Fibroblast of skin of scalp (primary cell): ENCODE measurements at places on chromosomes 16 and 17.
A peak's percentile ranks its signal among the peaks of the same experiment; 100 is the strongest.

- no peak for DNase-seq
Observed at GRCh38 chr17:75075597-75076336, 12.0 kb upstream of the SLC16A5 start.

- no peak for DNase-seq
Observed at GRCh38 chr17:66143657-66144282, 48.2 kb downstream of the CEP112 start.

- DNase-seq = peak; percentile 53
Observed at GRCh38 chr16:29994600-29995323, 655 bp downstream of the HIRIP3 start.

DNA sequence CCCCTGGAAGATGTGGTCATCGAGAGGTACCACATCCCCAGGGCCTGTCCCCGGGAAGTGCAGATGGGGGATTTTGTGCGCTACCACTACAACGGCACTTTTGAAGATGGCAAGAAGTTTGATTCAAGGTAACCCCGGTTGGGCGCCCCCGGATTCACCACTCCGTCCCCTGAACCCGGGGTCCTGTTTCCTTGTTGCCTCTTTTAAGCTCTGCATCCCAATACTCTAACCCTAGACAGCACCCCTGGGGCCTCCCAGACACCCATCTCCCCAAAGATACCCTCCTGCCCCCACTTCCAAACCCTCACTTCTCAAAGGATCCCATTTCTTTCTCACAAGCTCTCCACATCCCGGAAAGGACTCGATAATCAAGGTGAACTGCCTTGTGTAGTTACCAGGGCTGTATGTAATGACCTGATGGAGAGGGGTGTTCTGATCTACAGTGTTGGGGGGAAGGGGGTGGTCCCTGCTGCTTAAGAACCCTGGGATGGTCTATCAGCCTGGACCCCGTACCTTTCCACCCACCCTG is 412 bp downstream of the FKBP10 start:
- DNase-seq = no peak

- peak; percentile 100 for DNase-seq
Observed at GRCh38 chr16:30657866-30658730, at the start of gene FBRS. Gene FBRS, plus strand, starts transcription at chr16:30658431. Its CDS starts 1,088 bp downstream, at chr16:30659519.

DNA sequence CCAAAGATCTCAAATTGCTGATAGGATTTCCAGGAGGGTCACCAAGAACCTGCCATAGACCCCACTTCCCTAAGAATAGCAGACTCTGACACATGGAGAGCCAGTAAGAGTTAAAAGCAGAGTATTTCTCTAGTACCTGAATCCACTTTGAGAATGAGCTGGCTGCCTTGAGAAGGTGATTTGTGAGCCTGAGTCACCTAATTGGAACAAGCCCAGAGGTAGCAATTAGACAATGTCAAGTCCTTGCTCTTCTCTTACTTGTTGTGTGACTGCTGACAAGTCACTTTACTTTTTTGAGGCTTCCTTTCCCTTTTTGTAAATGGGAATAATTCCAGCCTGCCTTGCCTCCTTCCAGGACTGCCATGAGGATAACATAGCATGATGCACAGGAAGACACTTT is 76.1 kb upstream of the ASIC2 start:
- DNase-seq = no peak

DNA sequence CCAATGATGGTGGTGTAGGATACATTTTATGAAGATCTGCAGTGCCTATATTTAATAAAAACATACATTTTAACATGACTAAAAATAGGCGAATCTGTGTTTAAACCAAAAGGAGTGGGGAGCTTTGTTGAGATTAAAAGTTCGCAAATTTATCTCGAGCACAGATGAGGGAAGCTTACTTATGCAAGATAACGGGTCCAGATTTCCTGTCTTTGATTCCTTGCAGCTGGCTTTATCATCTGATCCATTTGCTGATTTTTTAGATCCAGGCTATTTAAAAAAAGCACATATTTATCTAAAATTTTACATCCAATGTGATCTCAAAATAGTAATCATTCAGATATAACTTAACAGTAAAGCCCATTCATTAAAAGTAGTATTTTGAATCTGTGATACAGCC is 57.0 kb upstream of the INTS2 start:
- no peak for DNase-seq

DNA sequence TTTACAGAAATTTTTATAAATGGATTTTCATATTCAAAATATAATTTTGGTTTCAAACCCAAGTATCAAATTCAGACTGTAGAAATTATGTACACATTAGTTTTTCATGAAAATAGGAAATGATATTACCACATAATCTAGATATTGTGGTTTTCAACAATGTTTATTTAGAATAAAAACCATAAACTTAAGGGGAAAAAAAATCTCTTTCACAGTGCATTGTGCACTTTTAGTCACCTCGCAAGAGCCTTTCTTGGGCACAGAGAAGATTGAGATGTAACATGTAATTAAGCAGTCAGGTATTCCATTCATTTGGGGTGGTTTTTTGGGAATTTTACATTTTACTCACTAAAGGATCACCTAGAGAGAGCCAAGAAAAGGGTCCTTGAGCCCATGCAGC is 104.0 kb downstream of the TANC2 start:
- peak; percentile 11 for DNase-seq

DNA sequence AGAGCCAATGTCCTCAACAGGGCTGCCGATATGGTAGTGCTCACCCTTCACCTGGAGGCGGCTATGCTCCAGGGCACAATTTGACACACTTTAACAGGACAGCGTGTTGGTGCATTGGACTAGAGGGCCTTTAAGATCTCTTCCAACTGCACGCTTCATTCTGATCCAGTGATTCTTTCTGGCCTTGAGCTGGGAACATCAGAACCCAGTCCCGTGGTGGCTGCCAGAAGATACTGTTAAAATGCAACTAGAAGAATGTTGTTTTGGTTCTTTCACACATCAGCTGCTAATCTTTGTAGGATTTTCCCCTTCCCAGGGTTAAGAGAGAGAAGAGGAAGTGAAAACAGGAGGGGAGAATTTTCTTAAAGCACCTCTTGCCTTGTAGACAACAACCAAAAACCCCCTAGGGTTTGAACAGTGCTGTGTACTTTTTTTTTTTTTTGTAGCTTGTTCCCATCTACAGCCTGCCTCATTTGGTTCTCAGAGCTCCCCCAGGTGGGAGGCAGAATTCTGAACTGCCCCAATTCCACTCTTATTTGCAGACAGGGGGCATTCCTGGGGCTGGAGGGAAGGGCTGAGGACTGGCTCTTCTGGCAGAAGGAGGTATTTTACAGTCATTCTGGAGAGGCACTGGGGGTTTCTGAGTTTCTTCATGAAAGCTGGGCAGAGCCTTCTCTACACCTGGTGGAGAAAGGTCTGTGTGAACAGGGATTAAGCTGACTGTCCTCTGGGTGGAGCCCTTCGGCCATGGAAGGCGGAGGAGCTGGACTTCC is 32.4 kb downstream of the SMARCE1 start:
- DNase-seq = peak; percentile 23

- DNase-seq = no peak
Observed at GRCh38 chr16:22050963-22051362, 41.4 kb upstream of the VWA3A start.

- DNase-seq = no peak
Observed at GRCh38 chr17:57637666-57638010, 107.5 kb downstream of the CCDC182 start.

DNA sequence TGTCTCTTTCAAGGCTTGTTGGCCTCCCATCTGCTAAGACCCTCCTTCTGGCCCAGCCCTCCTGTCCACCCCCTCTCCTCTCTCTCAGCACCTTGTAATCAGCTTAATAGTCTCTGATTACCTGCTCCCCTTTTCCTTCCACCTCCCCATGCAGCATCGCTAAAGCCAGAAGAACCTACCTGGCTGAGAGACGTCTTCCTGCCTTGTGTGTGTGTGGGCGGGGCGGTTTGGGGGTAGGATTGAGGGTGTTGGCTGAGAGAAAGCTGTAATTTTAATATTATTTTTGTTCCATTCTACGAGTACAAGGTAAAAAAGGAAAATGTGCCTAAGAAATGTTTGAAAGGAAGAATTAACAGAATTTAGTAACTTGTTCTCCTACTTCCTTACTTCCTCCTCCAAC is 3.4 kb downstream of the DNAH9 start:
- no peak for DNase-seq

GRCh38 chr16:48244863-48245195 is 729 bp downstream of the LONP2 start:
- no peak for DNase-seq

- no peak for DNase-seq
Observed at GRCh38 chr17:32719689-32720088, 157.2 kb downstream of the MYO1D start.

DNA sequence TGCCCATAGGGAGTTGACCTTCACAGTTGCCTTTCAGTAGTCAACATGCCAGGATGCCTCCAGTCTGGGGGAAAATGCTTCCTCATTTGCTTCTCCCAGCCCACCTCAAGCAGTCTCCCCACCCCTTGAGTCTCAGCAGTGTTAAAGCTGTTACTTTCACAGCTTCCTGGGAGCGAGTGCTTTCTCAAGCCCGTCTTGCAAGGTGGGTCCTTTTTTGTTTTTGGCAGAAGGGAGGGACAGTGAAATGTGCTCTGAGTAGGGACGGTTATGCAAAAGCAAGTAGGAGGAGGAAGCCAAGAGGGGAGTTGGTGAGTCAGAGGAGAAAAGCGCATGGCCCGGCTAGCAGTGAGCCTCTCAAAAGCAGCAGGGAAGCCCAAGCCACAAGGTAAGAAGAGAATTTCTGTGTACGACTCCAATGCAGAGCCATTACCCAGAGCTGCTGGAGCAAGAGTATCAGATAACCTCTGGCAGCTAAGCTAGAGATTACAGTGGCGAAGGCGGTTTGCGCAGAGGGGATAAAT is at the start of gene CHST4:
CHST4 (plus strand) TSS at position 316 of the 521 bp plus-strand sequence. CDS start 10,252 bp downstream, outside the sequence.
- DNase-seq = peak; percentile 69

- DNase-seq = no peak
Observed at GRCh38 chr17:15969463-15969862, 24.5 kb downstream of the ADORA2B start.

DNA sequence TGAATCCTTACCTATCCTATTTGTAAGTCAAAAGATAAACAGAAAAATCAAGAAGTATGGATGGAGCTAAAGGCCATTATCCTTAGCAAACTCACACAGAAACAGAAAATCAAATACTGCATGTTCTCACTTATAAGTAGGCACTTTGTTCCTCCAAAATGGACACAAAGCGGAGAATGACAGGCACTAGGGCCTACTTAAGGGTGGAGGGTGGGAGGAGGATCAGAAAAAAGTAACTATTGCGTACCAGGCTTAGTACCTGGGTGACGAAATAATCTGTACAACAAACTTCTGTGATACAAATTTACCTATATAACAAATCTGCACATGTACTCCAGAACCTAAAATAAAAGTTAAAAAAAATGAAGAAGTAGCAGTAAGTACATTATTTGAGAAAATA is 164.3 kb downstream of the PARN start:
- DNase-seq = no peak

- no peak for DNase-seq
Observed at GRCh38 chr17:79930062-79930876, 91.0 kb upstream of the CBX4 start.

DNA sequence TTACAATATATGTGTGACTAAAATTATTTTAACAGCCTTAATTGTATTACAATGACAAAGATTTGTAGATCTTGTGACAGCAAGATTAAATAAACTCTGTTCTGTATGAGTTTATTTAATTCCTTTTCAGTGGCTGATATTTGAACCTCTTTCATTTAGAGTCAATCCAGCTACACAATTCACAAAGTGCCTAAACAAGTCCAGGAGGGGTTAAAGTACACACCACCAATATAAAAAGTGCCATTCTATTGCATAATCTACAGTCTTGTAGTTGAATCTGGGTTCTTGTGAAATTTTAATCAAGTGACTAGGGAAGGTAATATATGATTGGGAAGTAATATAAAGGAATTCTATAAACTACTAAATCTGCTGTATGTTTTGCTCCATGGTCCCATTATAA is 3.9 kb upstream of the NFAT5 start:
- DNase-seq = no peak

GRCh38 chr17:57498443-57498842 is 242.1 kb downstream of the MSI2 start:
- DNase-seq = no peak

DNA sequence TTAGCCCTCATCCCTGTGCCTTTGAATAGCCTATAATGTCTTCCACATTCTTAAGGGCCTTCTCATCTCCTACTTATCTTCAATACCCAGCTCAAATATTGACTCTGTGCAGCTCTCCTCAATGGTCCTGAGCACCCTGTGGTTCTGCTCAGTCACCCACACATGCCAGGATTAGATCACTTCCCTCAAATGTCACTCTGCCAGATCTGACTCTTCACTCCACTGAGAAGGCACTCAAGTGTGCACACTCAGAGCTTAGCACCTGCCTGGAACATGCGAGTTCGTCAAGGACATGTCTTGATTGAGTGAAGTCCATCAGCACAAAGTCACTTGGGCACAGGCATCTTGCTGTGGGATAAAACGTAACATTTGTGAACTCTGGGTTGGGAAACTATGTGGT is 404.8 kb downstream of the CDH13 start:
- no peak for DNase-seq

GRCh38 chr17:16936536-16937310 is 35.2 kb downstream of the TNFRSF13B start:
- DNase-seq = no peak

DNA sequence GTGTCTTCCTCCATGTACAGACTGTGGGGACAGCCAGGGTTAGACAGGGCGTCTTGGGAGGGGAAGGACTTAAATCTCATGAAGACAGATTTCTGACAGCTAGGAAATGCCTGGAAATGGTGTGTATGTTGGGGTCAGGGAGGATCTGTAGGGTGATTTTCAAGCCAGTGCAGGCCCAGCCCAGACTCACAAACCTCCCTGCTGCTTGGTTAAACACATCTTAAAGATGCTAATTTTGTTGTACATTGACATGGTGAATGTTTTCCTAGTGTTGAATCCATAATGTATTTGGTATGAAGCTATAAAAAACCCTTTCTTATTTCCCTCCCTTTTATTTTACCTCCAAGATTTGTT is 238.3 kb downstream of the CCDC182 start:
- DNase-seq = no peak

DNA sequence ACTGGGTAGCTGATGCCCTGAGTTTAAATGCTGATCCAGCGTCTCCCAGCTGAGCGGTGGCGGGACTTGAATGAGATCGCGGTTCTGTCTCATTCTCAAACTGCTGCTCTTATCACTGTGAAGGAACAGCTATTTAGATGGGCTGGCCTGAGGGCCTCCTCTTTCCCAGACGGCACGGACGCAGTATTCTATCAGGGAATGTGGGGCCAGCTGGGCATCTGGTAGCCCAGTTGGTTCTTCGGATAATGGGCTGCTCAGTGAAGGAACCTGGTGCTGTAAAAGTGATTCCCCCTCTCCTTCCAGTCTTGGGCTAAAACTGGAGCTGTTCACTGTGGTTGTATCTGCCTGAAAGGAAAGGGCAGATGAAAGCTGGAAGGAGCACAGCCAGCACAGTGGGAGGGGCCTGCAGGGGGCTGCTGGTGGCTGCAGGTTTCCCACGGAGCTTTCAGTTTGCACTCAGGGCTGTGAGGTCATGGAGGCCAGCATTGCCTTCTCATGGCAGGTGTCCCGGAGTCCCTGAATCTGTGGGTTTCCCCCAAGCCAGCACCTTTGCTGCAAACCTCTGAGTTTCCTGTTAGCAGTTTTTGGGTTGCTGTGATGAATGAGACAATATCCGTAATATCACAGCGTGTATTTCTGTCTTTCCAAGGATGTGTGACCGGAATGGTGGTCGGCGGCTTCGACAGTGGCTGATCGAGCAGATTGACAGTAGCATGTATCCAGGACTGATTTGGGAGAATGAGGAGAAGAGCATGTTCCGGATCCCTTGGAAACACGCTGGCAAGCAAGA is 3.6 kb downstream of the IRF8 start:
- DNase-seq = no peak

- no peak for DNase-seq
Observed at GRCh38 chr17:21090902-21091618, 35.7 kb upstream of the DHRS7B start.

GRCh38 chr17:71176928-71177443 is 943.8 kb upstream of the SOX9 start:
- DNase-seq = no peak
